ENCODE measurements at places on chromosomes 4 and X. TPM values are rescaled to one million over a fixed set of nuclear protein-coding genes. Genes with fewer than 3 reads are reported as not detected.

DNA sequence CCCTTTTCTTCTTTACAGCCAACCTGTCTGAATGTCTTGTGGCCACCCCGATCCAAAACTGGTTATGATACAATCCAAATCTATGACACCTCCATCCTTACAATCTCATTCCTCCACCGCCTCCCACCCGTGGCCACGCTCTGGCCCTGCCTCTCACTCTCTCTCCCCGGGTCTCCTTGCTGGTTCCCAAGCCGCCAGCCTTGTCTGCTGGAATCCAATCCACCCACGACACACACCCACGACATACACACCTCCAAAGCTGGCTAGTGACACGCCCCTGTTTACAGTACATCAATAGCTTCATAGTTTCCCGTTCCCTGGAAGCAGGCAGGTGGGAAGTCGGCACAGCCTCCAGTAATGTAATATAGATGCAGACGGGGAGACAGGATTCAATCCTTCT, 99.0 kb downstream of the WFS1 start:
- no peak for DNase-seq

DNA sequence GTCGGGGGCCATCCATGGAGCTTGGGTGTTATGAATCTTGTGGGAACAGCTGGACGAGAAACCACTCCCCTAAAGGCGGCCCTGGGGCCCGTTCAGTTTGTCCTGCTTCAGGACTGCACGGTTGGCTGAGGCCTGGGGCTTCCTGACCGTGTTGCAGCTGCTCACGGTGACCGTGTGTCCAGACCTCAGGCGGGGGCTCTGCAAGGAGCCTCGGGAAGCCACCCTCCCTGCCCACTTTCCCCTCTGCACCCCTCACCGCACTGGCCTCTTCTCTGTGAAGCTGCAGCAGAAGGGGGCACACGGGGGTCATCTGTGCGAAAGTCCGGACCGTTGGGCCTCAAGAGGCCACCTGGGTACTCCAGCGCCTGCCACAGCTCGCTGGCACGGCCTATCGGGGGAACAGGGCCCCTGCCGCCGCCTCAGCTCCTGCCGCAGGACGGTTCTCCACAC, 29.4 kb downstream of the UVSSA start:
- DNase-seq, result no peak

DNA sequence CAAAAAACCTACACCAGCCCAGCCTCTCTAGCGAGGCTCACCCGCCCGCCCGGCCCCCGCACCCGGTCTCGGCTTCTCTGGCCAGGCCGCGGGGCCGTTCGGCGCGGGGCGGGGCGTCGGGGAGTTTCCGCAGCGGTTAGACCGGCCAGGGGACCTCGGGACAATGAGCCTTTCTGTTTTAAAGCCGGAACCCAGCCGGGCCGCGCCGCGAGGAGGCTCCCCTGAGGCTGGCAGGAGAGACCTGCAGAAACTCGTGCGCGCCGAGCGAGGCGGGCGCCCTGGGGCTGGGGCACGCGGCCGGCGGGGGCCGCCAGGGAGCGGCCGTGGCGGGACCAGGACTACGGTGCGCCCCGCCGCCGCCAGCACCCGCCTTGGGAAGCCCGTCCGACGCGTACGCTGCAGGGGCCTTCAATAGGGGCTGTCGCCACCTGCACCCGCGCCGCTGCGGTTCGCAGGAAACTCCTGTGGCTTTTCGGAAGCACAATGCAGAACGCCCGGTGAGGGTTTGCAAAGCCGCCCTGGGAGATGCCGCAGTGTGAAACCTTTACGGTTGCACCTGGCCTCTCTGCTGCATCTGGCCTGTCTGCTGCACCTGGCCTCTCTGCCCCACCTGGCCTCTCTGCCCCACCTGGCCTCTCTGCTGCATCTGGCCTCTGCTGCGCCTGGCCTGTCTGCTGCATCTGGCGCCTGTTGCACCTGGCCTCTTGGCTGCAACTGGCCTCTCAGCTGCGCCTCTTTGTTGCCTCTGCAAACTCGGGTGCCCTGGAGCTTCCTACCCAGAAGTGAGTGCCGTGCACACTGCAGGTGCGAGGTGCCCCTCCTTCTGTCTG, 63.9 kb downstream of the TRAPPC11 start:
- DNase-seq, result no peak

PASD1 gene
- polyA plus RNA-seq, result not detected

All from urinary bladder (tissue), 4 donors.